Kidney glomerular epithelial cell (primary cell): ENCODE measurements at places on chromosomes 6 and 20.

DNA sequence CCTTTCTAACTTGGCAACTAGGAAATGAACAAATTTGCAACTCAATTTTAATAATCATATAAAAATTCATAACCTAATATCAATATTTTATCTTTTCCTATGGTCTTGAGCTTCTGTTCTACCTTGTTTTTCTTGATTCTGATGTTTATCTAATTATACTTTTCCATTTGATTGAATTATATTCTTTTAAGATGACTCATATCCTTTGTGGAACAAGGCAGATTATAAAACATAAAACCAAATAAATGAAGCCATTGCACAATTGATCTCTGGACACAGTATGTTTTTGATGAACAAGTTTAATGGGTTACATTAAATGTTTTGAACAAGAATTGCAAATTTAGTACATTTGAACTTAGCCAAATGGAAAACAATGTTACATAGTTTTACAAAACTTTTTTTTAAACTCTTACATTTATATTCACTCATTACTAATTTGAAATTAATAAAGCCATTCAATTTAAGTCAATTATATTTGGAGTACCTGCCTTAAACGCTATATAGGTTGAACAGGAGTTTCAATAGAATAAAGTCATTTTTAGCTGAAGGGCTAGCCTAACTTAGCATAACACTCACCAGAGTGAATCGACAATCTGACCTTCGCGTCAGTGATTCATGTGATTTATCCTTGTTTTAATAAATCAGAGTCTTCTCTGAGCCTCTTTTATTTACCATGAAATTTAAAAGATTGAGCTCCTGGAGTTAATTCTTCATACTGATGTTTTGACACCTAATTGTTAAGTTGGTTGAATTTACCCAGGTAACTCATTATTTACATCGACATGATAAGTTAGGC, 3.8 kb downstream of the NCOA7 start:
- no peak for DNase-seq

GRCh38 chr6:72740135-72740534, 118.3 kb downstream of the KCNQ5 start:
- no peak for DNase-seq

DNA sequence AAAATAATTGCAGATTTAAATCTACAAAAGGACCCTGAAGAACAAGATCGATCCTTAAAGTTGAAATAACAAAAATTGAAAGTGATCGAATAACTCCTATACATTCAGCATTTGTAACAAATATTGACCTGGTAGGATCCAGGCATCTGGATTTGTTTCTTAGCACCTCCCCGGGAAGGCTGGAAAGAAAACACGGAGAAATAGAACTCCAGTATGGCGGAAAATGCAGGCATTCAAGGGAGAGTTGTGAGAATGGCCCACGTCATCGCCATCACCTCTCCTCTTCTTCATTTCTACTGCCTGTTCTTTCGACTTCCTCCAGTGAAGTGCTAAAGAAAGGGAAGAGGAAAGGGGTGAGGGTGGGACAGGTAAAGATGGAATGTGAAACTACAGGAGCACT, 242.3 kb upstream of the TFAP2D start:
- no peak for DNase-seq

GRCh38 chr6:155274533-155274932, 10.7 kb downstream of the CLDN20 start:
- no peak for DNase-seq

DNA sequence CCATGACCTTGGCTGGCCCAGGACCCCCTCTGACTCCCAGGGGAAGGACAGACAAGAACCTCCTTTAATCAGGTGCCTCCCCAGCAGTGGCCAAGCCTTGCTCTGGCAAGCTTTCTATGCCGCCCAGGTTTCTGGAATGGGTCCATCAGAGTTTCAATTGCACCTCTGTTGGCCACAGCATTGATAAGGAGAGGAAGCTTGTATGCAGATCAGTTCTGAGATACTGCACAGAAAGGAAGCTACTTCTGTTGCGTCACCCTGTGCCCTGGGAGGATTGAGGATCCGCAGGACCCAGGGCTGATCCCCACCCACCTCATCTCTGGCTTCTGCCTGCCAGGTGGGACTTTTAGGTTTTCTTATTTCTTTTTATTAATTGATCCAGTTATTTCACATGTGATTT, 167.2 kb downstream of the TFAP2C start:
- no peak for DNase-seq

- DNase-seq: no peak
Measured at GRCh38 chr6:46262928-46263706, 92.3 kb upstream of the ENPP5 start.

DNA sequence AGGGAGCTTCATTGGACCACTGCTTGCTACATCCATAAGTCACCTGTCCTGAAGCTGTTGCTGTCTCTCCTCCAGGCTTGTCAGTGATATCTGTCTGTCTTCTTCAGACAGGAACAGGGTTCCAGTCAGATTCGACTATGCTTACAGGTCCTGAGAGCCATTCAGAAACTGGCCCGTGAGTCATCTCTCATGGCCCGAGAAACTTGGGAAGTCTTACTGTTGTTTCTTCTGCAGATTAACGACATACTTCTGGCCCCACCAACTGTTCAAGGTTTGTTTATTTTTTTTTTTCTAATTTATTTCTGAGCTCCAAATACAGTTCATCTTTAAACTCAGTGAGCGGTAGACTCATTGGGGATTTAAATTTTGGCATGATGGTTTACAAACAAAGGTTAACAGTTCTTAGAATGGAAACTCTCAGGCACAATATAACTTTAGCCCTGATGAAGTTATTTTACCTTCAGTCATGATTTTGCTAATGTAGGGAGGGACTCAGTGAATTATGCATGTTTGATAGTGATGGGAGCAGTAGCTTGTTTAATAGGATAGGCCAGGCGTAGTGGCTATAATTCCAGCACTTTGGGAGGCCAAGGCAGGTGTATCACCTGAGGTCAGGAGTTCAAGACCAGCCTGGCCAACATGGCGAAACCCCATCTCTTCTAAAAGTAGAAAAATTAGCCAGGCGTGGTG, 24.7 kb downstream of the RALGAPB start:
- no peak for DNase-seq

GRCh38 chr20:16781496-16781895, 33.3 kb downstream of the OTOR start:
- DNase-seq: no peak

DNA sequence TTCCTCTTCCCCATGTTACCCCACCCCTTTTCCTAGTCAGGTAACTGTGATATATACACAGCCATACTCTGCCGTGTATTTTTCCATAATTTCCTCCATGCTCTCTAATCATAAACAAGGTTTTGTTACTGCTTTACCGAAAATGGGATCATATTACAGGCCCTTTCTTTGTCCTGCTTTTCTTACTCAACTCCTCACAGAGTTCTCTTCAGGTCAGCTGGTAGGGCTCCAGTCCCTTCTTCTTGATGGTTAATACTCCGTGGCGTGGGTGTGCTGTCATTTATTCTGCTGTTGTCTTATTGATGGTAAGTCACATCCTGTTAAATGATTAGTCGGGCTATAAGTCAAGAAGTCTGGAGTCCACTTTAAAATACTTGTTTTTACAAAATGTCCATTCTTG, 24.9 kb upstream of the PI16 start:
- DNase-seq: no peak

- DNase-seq: no peak
Measured at GRCh38 chr6:20600831-20601230, 66.6 kb downstream of the CDKAL1 start.

- DNase-seq: no peak
Measured at GRCh38 chr20:44160133-44160532, 26.9 kb downstream of the JPH2 start.

DNA sequence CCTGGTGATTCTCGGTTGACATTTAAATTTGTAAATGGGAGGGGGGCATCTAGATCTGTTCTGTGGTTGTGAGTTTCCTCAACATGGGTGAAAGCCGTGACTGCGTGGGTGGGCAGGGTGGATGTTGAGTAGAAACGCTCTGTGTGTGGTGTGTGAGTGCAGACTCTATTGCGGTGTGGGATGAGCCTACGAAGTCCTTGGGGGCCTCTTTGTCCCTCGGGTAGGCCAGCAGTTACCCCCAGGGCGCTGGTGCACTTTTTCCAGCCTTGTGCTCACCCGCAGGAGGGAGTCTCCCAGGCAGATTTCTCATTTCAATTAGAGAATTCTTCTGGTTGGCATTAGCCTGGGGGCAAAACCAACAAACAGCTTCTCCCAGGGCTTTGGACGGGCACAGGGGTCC, 10.6 kb downstream of the TOX2 start:
- no peak for DNase-seq

DNA sequence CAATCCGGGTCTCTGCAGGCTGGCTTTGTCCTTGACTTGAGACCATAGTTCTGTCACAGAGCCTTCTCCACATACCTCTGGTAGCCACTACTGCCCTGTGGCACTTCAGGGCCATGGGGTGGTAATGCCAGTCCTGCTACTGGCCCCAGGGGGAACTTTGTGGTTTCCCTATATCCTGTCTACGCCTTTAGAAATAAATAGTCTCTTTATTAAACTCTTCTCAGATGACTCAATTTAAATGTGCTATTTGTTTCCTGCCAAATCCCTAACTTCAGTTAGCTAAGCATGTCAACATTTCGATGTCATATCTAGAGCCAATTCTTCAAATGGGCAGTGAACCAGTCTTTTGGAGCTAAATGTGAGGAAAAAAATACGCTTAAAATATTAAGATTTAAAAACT, 60.1 kb downstream of the SEL1L2 start:
- no peak for DNase-seq

- no peak for DNase-seq
Measured at GRCh38 chr6:135905604-135906300, 54.3 kb downstream of the PDE7B start.

- DNase-seq: no peak
Measured at GRCh38 chr6:86724695-86725094, 212.6 kb upstream of the HTR1E start.

DNA sequence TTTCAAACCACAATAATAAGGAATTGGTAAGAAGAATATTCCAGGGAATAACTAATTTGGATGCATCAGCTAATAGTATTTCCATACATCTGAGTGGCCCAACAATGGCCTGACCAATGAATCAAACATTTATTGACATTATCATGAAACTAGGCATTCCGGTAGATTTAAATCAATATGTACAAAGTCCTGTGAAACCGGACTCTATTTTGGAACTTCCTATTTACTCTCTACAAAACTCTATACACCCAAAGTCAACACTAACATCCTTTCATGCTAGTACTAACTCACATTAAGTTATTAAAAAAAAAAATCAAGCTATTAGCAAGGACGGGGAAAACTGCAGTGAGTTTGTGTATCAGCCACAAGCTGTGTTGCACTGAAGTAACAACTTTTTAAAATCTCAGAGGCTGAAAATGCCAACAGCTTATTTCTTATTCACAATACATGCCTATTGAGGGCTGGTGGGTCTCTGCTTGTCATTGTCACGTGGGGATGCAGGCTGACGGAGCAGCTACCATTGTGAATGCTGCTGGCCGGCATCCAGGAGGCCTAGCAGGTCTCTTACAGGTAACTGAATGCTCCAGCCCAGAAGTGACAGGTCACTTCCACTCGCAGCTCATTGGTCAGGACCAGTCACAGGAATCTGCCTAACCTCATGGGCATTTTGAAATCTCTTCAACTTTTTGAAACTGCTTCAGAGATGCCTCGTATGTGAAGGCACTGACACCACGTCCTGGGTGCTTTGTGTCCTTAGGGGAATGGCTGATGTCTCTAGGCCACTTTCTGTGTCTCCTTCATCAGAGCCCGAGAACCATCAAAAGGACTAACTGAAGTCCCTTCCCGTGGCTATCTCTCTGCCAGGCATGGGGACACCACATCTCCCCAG, 76.3 kb downstream of the SLC22A23 start:
- DNase-seq: no peak

GRCh38 chr6:74597840-74598239, 608.0 kb downstream of the COL12A1 start:
- no peak for DNase-seq

DNA sequence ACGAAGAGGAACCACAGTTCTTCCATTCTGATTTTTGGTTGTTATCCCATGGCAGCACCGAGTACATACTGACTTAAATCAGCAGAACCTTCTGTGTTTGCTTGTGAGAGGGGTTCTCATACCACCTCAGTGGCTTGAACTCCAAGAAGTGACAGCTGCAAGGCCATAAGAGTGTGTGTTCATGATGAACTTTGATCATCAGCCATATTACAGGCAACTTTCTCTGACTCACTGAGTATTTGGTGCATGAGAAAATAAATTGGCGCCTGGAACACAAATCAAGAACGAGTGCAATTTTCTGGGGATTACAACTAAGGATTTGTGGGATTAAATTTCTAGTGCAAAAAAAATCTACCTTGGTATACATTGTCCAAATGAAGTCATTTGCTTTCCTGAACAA, 68.9 kb downstream of the CYP39A1 start:
- DNase-seq: no peak

DNA sequence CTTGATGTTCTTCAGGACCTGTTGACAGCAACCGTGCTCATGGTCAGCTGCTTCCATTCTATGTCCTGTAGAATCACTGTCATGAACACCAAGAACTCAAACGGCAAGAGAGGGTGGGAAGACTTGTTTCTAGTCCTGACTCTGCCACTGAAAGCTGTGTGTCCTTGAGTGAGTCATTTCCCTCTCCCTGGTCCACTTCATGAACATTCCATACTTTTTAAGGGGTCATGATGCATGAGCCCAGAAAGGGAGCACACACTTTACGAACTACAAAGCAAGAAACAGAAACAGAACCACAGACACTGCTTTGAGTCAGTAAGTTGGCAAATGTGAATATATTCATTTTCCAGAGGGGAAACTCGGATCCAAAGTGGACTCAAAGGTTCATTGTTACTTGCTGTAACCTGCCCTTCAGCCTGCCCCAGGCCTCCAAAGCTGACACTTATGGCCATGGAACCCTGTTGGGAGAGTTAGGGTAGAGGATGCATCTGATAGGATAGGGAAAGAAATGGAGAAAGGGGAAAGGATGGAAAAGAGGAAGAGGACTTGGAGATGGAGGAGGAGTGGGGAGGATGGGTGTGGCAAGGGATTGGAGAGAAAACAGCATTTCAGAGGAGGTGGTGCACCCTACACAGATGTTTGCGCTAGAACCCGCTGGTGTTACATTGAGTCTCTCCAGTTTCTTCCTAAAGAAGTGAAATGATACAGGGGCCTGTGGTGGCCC, 129.8 kb downstream of the FOXO3 start:
- DNase-seq: no peak
